Naive thymus-derived CD8-positive, alpha-beta T cell (primary cell): ENCODE measurements at places on chromosomes 4 and X.

- DNase-seq: no peak
These were observed 1.9 kb downstream of the STK26 start for GRCh38 chrX:132025041-132025440.

- DNase-seq: no peak
These were observed 157.5 kb downstream of the TECRL start for GRCh38 chr4:64251781-64252180.

DNA sequence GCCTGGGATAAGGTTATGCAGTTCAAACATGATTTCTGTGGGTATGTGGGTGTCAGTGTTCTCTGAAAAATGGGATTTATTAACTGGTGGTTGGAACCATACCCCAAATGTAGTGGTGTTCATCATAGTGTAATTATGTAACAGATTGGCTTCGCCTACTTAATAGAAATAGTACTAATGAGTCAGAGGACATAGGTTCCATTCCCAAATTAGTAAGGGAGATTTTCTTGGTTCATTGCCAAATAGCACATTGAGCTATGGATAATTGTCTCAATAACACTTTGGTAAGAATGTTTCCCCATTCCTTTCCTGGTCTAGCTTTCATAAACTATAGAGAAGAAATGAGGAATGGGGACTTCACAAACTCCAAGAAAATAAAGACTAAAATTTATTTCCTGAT is 20.5 kb upstream of the CYBB start:
- no peak for DNase-seq

DNA sequence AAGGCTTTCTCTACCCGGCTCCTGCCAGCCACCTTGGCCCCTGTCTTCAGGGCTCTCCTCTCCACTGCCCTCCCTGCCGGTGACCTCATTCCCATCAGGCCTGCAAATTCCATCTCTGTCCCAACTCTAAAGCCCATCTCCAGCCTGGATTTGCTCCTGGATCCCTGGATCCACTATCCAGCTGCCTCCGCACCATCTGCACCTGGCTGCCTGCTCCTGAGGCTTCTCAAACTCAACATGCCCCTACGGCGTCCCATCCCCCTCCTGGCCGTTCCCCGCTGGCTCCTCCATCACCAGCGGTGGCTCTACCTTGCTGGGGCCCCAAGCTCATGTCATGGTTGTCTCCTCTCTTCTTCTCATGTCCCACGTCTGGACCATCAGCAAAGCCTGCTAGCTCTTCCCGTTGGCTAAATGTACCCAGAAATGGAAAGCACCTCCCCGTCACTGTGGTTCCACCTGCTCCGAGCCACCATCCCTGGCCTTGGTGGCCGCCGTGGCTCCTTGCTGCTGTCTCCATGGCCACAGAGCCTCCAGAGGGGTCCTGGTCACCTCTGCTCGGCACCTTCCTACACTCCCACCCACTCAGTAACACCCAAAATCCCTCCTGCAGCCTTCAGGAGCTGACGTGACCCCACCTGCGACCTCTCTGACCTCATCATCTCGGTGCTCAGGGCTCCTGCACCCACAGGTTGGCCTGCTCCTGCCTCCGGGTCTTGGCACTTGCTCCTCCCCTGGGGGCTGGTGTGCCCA is 58.5 kb downstream of the ADRA2C start:
- DNase-seq: no peak

DNA sequence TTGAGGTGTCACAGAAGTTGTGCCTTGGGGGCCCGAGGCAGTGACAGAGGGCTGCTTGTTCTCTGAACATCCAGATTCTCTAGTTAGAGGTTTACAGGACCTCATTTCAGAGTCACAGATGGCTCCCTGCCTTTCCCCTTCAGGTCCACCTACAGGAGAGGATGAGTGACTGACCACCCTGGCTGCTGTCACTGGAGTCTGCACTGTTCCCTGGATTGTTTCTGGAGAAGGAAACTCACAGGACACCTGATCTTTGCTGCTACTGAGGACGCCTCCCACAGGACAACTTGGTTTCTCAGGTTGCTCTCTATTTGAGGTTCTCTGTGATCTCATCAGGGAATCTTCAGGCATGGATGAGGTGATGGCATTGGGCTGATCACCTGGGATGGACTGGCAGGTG is 58.3 kb downstream of the GPRIN3 start:
- no peak for DNase-seq

GRCh38 chr4:102959496-102959895 is 60.0 kb downstream of the SLC9B1 start:
- no peak for DNase-seq

- no peak for DNase-seq
These were observed 32.4 kb upstream of the CCNG2 start for GRCh38 chr4:77124576-77124975.

DNA sequence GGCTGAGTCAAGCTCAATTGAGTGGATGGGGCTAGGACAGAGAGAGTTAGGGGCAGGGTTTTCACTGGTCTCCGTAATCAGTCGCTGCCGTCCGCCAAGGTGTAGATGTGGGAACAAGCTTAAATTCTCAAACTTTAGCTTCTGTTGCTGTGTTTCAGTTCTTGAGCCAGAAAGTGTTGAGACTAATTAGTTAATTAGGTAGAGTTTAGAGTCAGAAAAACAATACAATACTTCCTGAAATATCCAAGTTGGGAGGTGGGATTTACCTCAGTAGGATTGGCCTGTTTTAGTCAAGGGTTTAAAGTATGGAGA is 1.1 kb upstream of the UBE2D3 start:
- DNase-seq: no peak
